GM23248 (cell line): ENCODE measurements at places on chromosomes 1 and 21. TPM values are rescaled to one million over a fixed set of nuclear protein-coding genes. Genes with fewer than 3 reads are reported as not detected.

GRCh38 chr1:50156241-50157010 is 47.7 kb downstream of the ELAVL4 start:
- H3K4me1 ChIP-seq, result no peaks in the 10 kb centered on the region
- H3K27ac ChIP-seq, result no peak overlapping the region
- H3K4me3 ChIP-seq, result no peak overlapping the region
- DNase-seq, result peak; percentile 3
- H3K36me3 ChIP-seq, result no peaks in the 10 kb centered on the region

GRCh38 chr1:55427606-55428005 is 212.4 kb upstream of the USP24 start:
- H3K36me3 ChIP-seq, result no peaks in the 10 kb centered on the region
- no peak overlapping the region for H3K4me3 ChIP-seq
- H3K4me1 ChIP-seq, result peaks cover 34% of the 10 kb centered on the region
- H3K27me3 ChIP-seq, result no peaks in the 10 kb centered on the region

DNA sequence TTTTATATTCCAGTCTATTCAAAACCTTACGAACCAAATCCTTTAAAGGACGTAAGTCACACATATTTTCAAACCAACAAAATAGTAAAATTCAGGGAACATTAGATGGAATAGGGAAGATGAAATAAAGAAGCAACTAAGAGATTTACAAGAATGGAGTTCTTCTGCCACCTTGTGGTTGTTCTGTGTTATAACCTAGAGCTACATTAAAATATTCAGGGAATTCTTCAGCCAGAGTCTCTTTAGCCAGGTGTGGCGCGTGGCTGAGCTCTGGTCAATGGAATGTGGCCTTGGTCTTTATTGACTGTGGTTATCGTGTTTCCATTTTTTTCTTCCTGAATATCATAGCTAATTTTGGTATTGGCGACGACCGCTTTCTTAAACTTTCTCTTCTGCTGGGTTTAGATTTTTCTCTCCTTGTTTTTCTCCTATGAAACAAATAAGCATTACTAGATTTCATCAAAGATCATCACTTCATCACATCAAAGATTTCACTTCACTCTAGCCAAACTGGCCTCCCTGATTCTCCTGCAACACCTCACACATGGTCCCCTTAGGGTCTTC is 221.3 kb downstream of the MRPL39 start:
- no peaks in the 10 kb centered on the region; the same call in 1 of the 2 replicates for H3K4me1 ChIP-seq
- no peak overlapping the region for H3K4me3 ChIP-seq
- no peaks in the 10 kb centered on the region for H3K27me3 ChIP-seq
- H3K27ac ChIP-seq, result no peak overlapping the region
- H3K36me3 ChIP-seq, result no peaks in the 10 kb centered on the region

DUSP10 gene
- 10.5 and 19.3 TPM in 2 replicates for total RNA-seq
